ENCODE measurements at places on chromosomes 3 and 15.

- no peak for DNase-seq
Measured at GRCh38 chr15:29062179-29062591, 176.4 kb downstream of the APBA2 start.

GRCh38 chr3:73603762-73604171 is 21.0 kb downstream of the PDZRN3 start:
- peak; percentile 86 for DNase-seq

DNA sequence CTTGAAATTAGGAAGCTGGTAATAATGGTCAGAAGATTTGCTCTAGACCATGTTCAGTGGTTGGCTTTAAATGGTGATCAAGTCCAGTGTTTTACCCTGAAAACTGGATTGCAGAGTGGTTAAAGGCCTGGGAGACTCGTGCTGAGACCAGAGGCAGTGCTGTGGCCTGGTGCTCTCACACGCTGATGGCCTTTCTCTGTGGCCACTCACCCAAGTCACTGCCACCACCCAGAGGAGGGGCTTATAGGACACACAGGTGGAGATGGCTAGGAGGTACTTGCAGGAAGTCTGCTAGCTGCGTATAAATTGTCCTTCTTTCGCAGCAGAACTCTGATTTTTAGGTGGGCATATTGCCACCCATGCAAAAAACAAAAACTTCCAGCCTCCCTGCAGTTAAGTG is 6.2 kb upstream of the EHD4 start:
- DNase-seq = no peak

GRCh38 chr3:143428294-143428693 is 308.7 kb downstream of the CHST2 start:
- DNase-seq = no peak

DNA sequence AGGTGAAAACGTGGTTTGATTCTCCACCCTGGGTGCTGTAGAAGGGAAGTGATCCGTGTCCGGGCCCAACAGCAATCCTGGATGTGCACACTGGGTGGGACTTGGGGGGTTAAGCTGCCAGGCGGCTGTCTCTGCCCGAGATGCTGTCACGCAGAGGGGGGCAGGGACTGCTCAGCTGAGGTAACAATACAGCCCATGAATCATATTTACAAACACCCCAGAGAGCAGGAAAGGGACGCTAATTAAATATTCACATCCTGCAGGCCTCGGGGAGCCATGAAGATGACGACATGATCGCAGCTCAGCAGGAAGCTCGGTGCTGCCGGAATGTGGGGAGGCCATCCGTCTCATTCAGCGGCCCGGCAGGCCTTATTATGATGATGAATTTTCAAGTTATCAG is 17.9 kb upstream of the CRABP1 start:
- DNase-seq = peak; percentile 73

GRCh38 chr3:133368371-133369067 is 31.3 kb upstream of the BFSP2 start:
- no peak for DNase-seq

- DNase-seq = peak; percentile 37
Measured at GRCh38 chr3:151581035-151581434, 120.2 kb upstream of the IGSF10 start.

DNA sequence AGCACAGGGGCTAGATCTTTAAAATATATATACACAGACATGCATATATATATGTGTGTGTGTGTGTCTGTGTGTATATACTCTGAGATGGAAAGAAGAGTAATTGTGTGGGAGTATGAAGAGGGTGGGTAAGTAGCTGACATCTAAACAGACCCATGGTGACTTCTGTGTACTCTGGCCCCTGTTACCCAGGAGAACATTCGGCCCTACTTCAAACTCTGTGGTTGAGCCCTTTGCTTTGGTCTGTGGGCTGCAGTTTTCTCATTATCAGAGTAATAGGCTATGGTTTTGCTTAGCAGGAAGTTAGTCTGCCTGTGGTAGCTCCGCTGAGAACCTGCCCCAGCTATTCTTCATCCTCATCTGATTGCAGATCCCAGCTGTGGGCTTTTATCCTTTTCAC is 141.4 kb downstream of the RBPMS2 start:
- no peak for DNase-seq

GRCh38 chr3:61493339-61493738 is 68.0 kb upstream of the PTPRG start:
- DNase-seq = peak; percentile 2

DNA sequence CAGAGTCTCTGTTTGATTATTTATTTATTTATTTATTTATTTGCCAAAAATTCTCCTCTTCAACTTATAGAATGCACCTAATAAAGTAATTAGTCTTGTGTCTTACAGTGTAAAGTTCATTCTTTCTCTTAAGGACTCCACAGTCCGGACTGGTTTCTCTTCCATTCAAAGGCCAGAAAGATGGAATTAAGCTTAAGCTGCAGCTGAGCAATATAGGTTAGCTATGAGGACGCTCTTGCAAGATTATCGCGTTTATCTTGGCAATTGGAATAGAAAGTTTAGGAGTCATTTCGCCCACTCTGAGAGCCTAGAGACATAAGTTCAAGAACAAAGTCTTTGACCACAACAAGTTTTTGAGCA is 15.0 kb downstream of the TAGLN3 start:
- no peak for DNase-seq

DNA sequence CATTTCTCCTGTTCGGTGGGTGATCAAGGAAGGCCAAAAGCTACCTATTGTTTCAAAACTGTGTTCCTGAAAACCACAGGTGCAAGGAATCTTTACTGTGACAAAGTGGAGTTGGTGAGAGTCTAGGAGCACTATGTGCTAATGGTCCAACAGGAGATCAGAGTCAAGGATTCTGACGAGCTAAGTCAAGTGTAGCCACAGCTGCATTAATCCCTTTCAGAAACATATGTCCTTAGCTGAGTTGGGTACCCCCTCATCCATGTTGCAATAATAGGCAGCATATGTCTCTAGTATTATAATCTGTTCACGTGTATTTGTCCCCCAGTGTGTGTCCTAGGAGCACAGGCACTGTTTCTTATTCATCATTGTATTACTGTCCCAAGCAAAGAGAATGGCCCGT is 1.7 kb downstream of the VPS39 start:
- DNase-seq = no peak

DNA sequence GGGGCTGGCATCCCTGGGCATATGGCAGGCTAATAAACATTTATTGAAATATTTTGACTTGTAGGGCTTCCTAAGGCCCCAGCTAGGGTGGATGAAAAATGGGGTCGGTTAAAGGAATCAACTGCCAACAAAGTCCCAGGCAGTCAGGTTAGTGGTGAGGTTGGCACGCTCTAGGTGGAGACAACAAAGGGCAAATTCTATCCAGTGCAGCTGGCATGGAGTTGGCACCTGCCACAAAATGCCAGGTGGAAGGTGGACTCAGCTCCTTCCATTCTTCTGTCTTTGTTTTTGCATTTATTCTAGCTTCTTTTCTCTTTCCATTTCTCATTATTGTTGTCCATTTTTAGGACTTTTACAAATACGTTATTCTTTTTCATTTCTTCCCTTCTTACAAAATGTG is 31.0 kb downstream of the LCMT2 start:
- no peak for DNase-seq

GRCh38 chr3:52454250-52454937 is 553 bp upstream of the TNNC1 start:
- DNase-seq = no peak

DNA sequence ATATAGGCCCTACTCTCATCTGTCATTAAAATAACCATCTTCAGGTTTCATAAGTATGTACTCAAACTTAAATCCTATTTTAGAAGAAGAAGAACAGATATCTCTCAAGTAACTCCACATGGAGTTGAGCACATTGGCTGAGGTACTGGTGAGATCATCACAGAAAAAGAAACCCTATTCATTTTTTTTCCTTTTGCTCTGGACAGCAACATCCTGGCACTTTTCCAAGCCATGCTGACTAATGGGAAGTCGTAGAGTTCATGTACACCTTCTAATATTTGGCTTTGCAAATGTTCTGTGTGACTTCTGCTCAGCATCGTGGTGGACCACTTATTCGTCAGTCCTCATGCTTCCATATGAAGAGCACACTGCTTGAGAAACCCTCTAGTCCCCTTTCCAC is 336.0 kb upstream of the KCNH8 start:
- peak; percentile 7 for DNase-seq

DNA sequence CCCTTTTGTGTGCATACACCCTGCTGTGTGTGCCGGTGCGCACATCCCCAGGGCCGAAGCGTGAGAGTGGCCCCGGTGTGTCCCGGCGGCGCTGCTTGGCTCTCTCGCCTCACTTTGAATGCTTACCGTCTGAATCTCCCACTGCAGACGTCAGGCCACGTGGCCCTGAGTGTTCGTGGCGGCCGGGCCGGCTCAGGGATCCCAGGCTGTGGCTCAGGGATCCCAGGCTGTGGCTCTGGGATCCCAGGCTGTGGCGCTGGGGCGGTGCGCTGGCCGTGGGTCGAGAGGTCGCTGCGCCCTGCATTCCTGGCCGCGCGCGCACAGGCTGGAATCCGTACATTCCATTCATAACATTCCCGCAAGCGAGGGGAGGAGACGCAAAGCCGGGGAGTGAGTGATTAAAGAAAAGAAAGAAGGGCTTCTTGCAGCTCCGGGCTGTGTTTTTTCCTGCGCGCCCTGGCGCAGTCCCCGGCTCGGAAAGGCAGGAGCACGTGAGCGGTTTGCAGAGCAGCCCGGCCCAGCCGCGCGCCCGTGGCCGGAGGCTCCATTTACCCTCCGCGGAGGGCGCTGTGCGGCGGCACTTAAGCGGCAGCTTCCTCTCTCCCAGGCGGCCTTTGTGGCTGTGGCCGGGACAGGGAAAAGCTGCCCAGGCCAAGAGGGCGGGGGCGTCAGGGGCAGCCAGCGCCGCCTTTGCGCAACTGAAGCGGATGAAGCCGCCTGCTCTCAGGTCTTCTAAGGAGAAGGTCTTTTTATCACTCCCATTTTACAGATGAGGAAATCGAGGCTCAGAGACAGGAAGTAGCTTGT is 87.0 kb upstream of the ALDH1L1 start:
- DNase-seq = peak; percentile 90

GRCh38 chr3:183330881-183331280 is 77.8 kb downstream of the B3GNT5 start:
- DNase-seq = no peak

- DNase-seq = peak; percentile 58
Measured at GRCh38 chr3:59412516-59412915, 362.7 kb upstream of the CFAP20DC start.

- DNase-seq = peak; percentile 28
Measured at GRCh38 chr3:126816986-126817777, 113.1 kb downstream of the CHCHD6 start.

DNA sequence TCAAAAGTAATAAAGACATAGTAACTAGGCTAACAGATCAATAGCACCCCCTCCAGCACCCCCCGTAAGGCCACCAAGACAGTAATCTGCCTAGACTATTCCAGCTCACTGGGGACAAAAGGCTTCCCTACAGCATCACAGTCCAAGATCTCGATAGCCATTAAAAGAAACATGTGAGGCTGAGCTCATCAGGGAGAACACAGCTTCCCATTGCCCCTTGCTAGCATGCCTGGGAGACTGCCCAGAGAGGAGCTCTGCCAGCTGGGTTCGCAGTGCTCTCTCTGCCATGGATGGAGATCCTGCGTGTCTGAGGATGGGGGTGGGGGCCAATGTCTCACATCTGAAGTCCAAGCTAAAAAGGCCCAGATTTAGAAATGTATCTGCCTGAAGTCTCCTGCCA is 17.8 kb downstream of the LRIG1 start:
- DNase-seq = peak; percentile 78

DNA sequence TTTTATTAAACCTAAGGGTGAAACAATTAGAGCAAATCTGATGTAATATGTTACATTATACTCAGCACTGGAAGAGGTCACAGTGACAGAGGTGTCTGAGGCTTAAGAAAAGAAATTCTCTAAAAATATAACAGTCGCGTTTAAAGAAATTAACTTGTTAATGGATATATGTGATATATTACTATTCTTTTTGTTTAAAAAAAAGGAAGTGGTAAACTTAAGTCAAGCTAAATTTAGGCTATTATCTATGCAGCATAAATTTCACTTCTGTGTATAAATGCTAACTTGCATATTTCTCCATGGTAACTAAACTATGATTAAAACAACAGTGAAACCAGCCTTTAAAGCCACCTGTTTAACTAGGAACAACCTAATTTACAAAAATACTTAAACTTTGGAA is 191.3 kb downstream of the FOXP1 start:
- no peak for DNase-seq

All from GM23248 (cell line).